NCI-H1092 treated with DMSO at 0.1 percent for 48 hours (cell line): ENCODE measurements at places on chromosomes 5 and 9.

DNA sequence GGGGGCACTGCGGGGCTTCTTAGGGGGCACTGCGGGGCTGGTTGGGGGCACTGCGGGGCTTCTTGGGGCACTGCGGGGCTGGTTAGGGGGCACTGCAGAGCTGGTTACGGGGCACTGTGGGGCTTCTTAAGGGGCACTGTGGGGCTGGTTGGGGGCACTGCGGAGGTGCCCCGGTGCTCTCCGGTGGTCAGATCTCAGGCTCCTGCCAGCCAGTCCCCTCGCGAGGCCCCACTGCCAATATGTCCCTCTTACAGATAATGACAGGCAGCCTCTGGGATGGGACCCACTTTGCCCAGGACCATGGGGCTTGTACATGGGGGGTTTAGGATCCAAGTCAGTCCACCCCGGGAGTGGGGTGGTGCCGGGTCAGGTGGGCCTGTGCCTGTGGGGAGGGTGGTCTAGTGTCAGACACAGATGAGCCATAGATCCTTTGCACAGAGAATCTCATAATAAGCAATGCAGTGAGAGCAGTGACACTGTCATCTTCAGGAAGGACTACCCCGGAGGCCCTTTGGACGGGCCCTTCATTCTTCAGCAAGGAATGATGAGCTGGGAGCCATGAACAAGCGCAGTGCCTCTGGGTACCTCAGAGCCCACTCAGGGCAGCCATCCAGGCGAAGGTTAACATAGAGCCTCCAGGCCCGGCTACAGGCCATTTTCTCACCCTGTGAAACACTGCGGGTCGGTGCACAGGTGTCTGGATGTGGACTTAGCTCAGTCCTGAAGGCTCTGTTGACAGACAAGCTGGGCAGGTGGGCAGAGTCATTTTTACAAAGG is 38.2 kb downstream of the COL5A1 start:
- no peak for DNase-seq

DNA sequence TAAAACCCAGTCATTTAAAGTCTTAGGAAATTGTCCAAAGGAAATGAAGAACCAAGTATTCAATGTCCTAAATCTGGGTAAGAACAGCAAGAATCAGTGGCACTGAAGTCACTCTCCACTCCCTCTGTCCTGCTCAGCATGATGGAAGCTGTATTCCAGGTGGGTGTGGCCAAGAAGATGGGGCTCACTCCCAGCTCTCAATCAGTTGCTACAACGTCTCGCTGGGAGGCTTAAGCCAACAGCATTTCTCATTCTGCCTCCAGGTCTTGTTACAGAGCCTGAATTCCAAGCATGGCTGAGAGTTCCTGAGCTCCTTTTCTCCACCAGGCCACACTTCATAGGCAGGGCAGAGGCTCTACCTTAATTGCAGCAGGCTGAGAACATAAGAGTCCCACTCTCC is 41.2 kb upstream of the TRIO start:
- DNase-seq: no peak

DNA sequence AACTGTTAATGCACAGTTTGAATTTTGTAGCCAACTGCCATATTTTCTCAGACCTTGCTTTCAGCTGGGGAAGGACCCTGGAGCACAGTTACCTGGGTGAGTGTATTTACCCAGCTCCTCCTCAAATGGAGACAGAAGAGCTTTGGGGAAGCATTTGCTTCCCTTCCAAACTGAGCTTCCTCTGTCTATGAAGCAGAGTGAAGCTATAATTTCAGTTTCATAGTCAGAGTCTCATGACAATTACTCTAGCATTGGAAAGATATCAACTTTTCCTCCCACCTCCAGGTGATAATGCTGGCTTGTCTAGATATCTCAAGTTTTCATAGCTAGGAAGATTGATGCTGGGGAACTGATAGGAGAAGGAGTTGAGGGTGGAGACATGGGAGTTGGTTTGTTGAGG is 406.4 kb upstream of the CLINT1 start:
- DNase-seq: no peak

- peak; percentile 98 for DNase-seq
These were observed 187.0 kb upstream of the ADCY2 start for GRCh38 chr5:7208938-7209337.

DNA sequence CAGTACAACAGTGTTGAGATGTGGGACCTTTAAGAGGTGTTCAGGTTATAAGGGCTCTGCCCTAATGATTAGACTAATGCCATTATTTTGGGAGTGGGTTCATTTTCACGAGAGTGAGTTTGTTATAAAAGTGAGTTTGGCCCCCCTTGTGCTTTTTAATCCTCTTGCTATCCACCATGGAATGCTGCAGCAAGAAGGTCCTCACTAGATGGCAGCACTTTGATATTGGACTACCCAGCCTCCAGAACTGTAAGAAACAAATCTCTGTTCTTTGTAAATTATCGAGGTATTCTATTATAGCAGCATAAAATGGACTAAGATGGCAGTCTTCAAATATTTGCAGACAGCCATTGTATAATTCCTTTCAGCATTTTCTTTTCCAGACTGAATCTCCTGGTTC is 212.4 kb downstream of the LRRC70 start:
- DNase-seq: no peak

- no peak for DNase-seq
These were observed 525.8 kb downstream of the CTNND2 start for GRCh38 chr5:11378461-11378860.

DNA sequence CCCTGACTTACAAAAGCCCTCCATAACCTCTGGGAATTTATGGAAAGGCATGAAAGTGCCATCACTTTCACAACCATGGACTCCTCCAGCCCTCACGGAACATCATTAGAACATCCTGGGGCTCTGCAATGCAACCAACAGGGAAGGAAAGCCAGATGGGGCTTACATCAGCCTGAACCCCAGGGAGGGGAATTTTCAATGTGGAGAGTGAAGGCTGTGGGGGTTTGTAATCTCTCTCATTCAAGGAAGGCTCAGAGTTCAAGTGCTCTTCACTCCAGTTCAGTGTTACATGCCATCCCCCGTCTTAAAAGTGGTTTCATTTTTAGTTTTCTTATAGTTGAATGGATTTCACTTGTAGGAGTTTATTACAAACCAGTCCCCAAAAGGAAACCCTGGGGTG is 5.7 kb downstream of the SPRY4 start:
- no peak for DNase-seq

GRCh38 chr5:152113401-152113800 is 188.8 kb upstream of the GLRA1 start:
- no peak for DNase-seq

DNA sequence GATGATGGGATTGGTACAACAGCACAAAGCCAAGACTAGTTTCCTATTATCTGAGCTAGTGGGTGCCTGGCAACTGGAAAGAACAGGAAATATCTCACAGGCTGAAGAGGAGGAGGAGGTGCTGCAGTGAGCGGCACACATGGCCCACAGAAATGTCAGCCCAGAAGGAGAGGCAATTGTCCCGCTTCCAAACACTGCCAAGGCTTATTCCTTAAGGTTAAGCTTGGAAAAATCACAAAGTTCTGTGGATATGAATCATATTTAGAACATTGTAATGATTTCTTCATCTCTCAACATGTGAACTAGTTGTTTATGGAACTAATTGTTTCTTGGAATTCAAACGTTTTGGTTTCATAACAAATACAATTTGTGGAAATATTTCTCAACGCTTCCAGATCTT is 1019.5 kb upstream of the SEMA6A start:
- DNase-seq: no peak

DNA sequence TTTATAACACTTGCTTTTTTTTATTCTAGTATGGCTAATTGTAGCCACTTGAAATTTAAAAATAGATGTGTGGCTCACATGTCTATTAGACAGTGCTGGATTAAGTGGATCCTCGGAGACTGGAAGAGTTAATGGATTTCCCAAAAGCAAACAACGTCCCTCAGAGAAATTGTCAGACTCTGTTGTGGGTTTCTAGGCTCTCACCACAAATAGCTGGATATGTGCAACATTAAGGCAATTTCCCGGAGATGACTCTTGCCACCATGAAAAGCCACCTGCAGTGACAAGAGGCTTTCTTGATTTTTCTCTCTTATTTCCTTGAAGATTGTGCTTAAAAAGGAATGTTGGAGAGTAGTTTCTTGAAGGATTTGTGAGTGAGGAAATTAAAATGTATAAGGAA is 43.2 kb downstream of the TMEM167A start:
- peak; percentile 64 for DNase-seq

GRCh38 chr5:177393206-177393765 is 7.2 kb downstream of the PFN3 start:
- no peak for DNase-seq

GRCh38 chr5:159345336-159345735 is 15.0 kb upstream of the IL12B start:
- DNase-seq: no peak

- no peak for DNase-seq
These were observed 26.7 kb downstream of the ALDH7A1 start for GRCh38 chr5:126568206-126568755.

- no peak for DNase-seq
These were observed 726 bp upstream of the PSMB7 start for GRCh38 chr9:124415852-124416484.

GRCh38 chr5:50767588-50767987 is 101.2 kb downstream of the PARP8 start:
- DNase-seq: no peak

DNA sequence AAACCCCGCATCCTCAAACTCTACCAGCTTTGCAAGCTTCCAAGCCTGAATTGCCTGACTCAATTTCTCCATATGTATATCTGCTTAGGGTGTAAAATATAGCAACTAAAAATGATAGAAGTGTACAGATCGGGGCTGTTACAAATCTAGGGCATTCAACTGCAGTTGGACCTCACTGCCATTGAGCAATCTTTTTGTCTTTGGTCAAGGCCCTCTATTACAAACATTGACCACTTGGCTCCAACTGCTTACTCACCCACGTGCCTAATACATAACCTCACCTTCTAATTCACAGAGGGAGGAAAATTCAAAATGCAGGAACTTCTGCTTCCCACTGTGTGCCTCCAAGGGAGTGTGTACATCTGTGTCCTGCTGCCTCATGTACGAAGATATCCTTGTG is 10.0 kb downstream of the LRRC70 start:
- no peak for DNase-seq

GRCh38 chr9:106962122-106962521 is 99.2 kb downstream of the ZNF462 start:
- DNase-seq: no peak

- DNase-seq: no peak
These were observed 11.7 kb downstream of the TIMD4 start for GRCh38 chr5:156951359-156951758.

- peak; percentile 6 for DNase-seq
These were observed 553.1 kb downstream of the ZNF608 start for GRCh38 chr5:124193371-124193789.

GRCh38 chr5:52727576-52727975 is 60.1 kb upstream of the ITGA1 start:
- DNase-seq: no peak

DNA sequence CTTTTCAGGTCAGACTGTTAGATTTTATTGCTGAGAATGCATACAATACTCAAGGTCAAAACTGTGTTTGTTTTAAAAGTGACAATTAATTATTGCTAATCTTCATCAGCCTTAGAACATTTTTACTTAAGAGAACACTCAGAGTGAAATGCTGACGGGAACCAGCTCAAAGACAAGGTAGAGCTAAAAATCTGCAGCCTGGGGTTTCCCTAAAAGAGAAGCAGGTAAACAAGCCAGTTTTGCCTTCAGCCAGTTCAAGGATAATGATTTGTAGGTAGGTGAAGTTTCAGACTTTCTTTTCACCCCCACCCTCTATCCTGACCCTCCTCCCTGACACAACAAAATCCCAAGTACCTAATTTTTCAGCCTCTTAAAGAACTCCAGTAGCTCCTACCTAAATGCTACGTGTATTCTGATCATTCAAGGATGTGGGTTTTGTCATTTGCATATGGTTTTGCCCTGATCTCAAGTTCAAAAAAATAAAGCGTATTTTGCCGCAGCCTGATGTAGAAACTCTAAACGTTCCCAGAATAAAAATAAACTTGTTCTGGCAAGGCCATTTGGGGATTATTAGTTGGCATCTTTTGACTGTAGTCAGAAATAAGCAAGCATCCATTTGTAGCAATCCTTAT is 407.2 kb downstream of the EFNA5 start:
- DNase-seq: no peak

- DNase-seq: no peak
These were observed 32.7 kb upstream of the ADRA1B start for GRCh38 chr5:159883522-159883950.

DNA sequence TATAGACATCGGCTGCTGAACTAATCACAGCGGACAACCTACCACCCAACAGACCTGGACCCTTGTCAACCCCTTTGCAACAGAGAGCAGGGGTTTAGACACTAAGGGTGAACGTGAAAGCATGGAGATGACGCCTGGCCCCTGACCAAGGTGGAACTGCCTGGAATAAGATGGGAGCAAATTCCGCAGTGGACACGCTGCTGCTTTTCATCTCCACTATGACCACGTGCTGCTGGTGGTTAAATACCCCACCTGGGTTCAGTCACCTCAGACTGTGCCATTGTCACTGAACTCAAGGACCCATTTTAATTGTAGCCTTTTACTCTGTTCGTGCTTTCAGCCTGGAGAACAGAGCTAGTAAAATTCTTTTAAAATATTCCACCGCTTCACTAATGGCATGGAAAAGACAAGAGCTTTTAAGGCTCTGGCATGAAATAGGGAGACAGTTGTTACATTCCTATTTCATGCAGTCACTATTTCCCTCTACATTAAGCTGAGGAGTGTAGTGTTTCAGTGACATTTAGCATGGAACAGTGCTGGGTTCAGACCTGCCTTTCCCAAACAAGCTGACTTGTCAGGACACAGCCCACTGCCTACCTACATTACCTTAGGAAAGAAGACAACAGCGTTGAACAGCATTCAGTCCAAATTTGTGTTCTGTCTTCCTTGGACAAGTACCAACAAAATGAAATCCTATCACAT is 96.8 kb downstream of the ANKRD18B start:
- DNase-seq: no peak

DNA sequence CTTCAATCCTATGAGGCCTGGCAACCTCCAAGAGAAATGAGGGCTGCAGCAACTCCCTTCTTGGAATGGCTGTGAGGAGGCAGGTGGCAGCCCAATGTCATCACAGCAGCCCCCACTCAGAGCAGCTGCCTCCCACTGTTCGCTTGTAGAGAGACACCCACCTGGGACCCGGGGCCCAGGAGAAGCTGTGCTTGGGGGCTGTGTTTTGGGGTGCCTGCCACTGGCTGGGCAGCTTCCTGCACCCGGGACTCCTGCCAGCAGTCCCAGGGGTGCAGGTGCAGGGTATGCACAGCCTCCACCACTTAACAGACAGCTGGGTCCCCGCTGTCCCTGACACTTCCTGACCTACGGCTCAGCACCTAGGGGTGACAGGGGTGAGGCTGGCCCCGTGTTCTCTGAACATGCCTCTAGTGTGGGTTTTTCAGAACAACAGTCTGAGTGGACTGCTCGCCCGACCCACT is 26.2 kb downstream of the NIPAL4 start:
- DNase-seq: no peak

DNA sequence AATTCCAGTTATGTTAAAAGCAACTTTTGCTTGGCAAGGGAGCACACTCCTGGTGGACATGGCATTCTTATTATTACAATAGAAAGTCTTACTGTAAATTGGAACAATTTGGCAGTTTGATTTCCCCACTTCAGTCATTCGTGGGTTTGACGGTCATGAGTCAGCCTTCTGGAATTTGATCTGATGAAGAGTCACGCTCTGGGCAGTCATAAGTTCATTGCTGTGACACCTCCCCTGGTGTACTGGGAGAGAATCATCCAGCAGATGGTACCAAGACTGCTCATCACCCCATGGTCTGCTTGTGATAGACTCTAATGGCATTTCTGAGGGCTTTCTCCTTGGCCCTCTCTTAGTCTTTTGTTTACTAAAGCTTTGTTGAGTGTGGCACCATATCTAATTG is 53.8 kb downstream of the GLRA1 start:
- DNase-seq: no peak
